H1 (cell line): ENCODE measurements at places on chromosomes 12 and 14.

DNA sequence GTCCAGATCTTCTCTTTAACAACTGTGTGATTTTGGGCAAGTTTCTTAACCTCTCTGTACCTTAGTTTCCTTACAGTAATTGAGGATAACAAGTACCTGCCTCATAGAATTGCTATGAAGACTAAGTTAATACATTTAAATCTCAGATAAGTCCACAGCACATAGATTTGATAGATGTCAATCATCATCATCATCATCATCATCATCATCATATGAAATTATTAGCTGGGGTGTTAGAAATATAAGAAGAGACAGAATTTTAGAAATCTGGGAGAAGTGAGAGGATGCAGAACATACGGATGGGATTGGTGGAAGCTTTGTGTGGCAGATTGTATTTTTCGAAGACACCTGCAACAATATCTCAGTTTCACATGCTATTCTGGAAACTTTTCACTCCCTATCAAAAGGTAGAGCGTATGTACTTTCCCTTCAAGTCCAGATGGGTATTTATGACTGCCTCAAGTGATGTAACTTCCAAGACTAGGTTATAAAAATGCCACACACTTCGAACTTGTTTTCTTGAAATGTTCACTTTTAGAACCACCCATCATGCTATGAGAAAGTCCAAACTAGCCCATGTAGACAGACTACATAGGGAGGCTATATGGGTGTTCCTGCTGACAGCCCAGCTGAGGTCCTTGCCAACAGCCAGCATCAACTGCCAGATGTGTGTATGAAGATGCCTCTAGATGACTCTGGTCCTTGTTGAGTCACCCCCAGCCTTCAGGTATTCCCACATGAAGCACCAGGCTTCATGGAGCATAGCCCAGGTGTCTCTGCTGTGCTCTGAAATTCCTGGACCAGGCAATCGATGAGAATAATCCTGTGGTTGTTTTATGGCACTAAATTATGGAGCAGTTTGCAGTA is 20.7 kb upstream of the SDR39U1 start:
- DNase-seq = no peak

DNA sequence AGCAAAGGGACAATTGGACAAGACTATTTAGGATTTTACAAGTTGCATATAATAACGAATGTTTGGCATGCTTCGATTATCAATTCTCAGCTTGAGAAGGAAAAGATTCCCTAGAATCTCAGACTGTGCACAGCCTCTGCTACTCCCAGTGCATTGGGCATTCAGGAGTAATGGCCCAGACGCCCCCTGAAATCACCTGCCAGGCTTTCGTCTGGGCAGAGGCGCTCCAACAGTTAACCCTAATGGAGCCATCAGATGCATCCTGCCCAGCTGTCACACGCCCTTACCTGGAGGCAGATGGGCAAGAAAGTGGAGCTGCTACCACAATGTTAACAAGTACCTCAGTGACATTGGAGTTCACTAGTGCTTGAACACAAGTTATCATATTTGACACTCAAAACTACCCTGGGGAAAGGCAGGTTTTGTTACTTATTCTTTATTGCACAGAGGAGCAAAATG is 927 bp upstream of the LRP6 start:
- DNase-seq = no peak

DNA sequence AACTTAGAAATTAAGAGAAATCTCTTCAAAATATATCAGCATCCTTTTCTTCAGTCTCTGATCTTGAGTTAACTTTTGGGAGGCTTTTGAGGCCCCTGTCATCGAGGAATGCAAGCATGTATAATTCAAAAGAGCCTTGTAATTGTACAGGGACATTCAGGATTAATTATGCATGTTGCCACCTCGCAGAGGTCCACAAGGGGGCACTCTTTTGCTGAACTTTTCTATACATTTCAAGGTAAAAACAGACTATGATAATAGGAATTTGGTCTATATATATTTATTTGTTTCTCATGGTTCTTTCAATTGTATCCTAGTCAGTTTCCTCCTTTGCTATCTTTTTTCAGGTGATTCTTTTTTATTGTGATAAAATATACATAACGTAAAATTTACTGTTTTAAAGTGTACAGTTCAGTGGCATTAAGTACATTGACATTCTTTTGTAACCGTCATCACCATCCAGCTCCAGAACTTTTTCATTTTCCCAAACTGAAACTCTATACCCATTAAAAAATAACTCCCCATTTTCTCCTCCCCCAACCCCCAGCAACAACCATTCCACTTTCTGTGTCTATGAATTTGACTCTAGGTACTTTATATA is 47.0 kb upstream of the SLC2A13 start:
- DNase-seq = no peak

- DNase-seq = no peak
Observed at GRCh38 chr14:81211844-81212243, 8.9 kb downstream of the GTF2A1 start.

DNA sequence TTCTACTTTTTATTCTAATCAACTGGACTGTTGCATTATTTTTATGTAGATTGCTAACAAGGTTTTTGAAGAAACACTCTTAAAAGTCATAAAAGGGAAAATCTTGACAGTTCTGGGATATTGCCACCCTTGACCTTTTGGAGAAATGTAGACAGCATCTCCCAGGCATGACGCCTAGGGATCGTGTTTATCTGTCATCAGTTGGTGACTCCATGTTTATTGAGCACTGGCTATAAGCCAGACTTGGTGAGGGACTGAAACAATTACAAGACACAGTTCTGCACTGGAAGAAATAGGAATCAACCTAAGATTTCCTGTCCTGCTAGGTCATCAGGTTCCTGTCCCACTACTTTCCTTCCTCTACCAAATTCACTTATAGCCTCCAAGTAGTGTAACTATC is 34.5 kb downstream of the HMGA2 start:
- no peak for DNase-seq

DNA sequence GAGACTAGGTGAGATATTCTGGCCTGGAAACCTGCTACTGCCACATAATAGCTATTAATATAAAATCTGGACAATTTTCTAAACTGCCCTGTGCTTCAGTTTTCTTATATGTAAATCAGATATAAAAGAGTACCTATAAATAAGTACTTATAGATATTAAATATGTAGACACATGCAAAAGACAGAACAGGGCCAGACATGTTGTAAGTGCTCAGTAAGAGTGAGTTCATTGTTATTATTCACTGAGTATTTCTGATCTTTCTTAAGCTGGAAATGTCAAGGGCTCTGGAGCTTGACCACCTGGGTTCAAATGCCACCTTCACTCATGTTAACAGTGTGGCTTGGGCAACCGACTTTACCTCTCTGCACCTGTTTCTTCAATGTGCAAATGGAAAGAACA is 179.8 kb downstream of the GALC start:
- no peak for DNase-seq

- no peak for DNase-seq
Observed at GRCh38 chr12:80184926-80185325, 85.6 kb downstream of the OTOGL start.

- DNase-seq = no peak
Observed at GRCh38 chr12:11765421-11765816, 115.9 kb downstream of the ETV6 start.

DNA sequence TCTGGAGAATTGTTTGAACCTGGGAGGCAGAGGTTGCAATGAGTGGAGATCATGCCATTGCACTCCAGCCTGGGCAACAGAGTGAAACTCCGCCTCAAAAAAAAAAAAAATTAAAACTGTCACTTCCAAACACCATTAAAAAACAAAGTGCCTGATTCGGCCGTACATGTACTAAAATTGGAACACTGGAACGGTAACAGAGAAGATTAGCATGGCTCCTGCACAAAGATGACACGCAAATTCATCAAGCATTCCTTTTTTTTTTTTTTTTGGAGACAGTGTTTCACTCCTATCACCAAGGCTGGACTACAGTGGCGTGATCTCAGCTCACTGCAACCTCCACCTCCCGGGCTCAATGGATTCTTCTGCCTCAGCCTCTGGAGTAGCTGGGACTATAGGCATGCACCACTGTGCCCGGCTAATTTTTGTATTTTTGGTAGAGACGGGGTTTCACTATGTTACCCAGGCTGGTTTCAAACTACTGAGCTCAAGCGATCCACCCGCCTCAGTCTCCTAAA is 40.2 kb upstream of the SINHCAF start:
- DNase-seq = no peak

DNA sequence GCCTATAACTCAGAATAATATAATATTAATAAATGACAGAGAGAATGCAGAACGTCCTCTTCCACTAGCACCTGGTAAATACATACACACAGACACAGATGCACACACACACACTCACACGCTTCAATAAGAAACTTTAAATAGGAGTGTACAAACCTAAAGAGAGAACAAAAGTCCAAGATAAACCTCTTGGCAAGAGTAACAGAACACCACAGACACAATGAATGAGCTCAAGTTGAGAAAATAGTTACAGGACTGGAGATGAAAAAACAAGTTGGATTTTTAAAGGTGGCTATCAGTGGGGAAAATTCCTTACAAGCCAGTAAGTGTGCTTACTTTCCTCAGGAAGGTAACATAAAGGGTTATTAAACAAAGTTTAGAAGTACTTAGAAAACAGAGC is 35.2 kb downstream of the CRY1 start:
- DNase-seq = no peak

DNA sequence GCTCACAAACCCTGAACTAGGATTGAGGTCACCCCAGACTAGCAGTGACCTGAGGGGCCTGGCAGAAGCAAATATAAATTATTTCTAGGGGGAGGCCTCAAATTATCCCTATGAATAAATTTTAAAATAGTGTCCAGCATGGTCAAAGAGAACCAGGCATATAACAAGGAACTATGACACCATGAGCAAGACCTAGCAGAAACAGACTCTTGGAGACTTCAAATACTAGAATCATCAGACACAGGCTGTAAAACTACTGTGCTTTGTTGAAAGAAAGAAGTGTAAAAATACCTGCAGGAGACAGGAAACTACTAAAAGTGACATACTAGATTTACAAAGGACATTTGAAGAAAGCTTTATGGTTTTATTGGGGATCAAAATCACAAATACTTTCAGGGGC is 3.2 kb upstream of the BCL7A start:
- DNase-seq = no peak

GRCh38 chr12:65838330-65838976 is 14.2 kb downstream of the HMGA2 start:
- no peak for DNase-seq

GRCh38 chr12:132734206-132734605 is 23.6 kb downstream of the PGAM5 start:
- no peak for DNase-seq

- no peak for DNase-seq
Observed at GRCh38 chr12:25746131-25746530, 193.0 kb upstream of the LMNTD1 start.

GRCh38 chr12:43675048-43675904 is 83.3 kb downstream of the PUS7L start:
- DNase-seq = no peak

GRCh38 chr12:62900686-62901272 is 34.2 kb downstream of the PPM1H start:
- DNase-seq = no peak

- DNase-seq = no peak
Observed at GRCh38 chr12:122986258-122986871, 5.9 kb downstream of the ARL6IP4 start.

- no peak for DNase-seq
Observed at GRCh38 chr14:31159682-31160296, 47.8 kb downstream of the HECTD1 start.

- no peak for DNase-seq
Observed at GRCh38 chr12:26648584-26648983, 184.4 kb downstream of the ITPR2 start.

GRCh38 chr12:8065991-8066594 is at the start of gene C3AR1:
C3AR1 (minus strand) TSS chr12:8066359; CDS start chr12:8060185, 6,174 bp downstream.
- DNase-seq = no peak

DNA sequence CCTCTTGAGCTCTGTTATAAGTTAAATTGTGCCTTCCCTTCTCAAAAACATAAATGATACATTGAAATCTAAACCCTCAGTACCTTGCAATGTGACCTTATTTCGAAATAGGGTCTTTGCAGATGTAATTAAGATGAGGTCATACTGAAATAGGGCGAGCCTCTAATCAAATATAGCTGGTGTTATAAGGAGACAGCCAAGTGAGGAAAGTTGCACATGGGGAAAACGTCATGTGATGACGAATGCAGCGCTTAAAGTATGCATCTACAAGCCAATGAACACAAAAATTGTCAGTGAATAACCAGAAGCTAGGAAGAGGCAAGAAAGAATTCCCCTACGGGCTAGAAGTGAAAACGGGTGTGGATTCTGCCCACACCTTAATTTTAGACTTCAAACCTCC is 305.2 kb upstream of the FOXG1 start:
- DNase-seq = no peak

DNA sequence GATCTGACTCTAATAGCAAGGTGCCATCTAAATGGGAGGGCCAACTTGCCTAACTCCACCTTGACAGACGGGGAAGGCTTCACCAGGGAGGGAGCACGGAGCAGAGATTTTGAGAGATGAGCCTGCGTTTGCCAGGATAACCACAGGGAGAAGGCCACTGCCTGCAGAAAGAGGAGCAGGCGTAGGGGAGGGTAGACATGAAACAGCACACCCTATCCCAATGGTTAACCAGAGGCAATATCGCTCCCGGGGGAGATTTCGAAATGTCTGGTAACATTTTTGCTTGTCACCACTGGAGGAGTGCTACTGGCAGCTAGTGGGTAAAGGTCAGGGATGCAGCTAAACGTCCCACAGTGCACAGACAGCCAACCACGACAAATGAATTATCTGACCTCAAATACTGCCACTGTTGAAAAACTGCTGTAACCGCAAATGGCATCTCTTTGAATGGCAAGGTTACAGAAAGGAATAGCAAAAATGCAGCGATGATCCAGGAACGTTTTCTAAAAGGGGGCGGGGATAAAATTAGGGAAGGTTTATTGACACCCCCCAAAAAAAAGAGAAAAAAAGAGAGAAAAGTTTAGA is 126.0 kb upstream of the ATF7IP start:
- DNase-seq = no peak

GRCh38 chr14:38910092-38910491 is 192.9 kb downstream of the SEC23A start:
- DNase-seq = no peak

- no peak for DNase-seq
Observed at GRCh38 chr14:39240769-39241168, 7.1 kb downstream of the MIA2 start.

GRCh38 chr14:103489621-103490020 is 33.0 kb downstream of the CKB start:
- no peak for DNase-seq

DNA sequence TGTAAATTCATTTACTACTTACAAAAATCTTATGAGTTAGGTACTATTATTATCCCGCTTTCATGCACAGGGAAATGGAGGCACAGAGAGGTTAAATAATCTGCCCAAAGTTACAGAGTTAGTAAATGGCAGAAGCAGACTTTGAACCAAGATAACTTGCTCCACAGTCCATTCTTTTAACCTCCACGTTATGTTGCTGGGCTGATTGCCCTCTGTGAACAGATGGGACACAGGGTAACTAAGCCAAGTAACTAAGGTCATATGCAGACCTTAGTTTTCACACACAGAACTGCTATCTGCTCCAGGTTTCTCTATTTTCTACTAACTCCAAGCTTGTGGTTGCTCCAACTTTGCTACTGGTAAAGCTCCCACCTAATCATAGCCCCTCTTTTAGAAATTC is 147.1 kb upstream of the IFNG-AS1 start:
- no peak for DNase-seq
